ENCODE measurements at places on chromosomes 2 and 18.

GRCh38 chr2:138676619-138677021 lies 103.6 kb downstream of the NXPH2 start:
- no peak for DNase-seq

- DNase-seq = no peak
These were observed 15.7 kb upstream of the ACVR2A start for GRCh38 chr2:147829106-147829505.

- no peak for DNase-seq
These were observed 256.2 kb downstream of the LNPK start for GRCh38 chr2:175745911-175746310.

- no peak for DNase-seq
These were observed 1.8 kb upstream of the HJURP start for GRCh38 chr2:233856184-233856583.

GRCh38 chr2:215870088-215870490 lies 143.3 kb downstream of the MREG start:
- no peak for DNase-seq

GRCh38 chr2:144507441-144508171 lies 12.3 kb downstream of the ZEB2 start:
- no peak for DNase-seq

DNA sequence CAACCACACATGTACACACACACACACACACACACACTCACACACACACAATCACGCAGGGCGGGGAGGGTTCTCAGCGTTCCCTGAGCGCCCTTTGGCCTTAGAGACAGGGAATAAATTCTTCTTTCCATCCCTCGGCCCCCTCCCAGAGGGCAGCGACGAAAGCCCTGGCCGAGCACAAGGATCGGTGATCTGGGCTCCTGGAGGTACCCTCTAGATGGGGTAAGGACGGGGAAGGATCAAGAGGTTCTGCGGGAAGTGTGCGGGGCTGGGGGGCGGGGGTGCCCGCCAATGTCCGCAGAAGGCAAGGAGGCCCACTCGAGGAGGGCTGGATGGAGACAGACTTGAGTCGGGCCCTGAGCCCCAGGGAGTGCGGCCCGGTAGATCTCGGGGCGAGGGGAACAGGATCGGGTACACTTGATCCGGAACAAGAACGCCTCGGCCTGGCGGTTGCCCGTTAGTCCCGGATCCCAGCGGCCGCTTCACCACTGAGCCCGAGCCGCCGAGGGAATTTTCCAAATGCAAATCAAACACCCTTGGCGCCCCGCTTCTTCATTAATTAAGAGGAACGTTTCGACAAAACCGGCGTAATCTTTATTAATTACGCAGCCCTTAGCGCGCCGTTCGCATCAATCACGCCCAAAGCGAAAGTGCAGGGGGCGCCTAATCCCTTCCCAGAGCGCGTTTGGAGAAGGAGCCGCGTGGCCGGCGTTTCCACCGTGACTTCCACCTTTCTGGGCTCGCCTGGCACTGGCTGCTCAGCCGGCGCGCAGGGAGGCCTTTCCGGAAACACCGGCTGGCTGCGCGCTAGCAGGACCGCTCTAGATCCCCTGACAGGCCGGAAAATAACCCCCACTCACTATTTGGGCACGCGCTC lies 7.0 kb upstream of the PAX3 start:
- no peak for DNase-seq

GRCh38 chr18:23377669-23378301 lies 75.3 kb upstream of the RIOK3 start:
- peak; percentile 65 for DNase-seq

DNA sequence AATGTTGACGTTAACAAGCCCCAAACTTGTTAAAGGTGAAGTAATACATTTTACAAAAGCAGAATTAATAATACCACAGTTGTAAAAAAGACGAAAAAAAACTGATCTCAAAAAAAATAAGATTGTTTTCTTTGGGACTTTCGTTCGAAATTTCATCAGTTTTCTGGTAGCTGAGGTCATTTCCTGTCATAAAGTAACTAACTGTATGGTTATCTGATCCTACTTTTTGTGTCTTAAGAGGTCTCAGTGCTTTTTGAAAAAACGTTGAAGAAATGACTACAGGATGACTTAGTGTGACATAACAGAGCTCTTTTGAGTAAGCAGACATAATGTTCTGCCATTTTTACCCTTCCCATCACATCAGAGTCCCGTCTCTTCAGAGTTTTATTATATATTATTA lies 79.3 kb downstream of the BIRC6 start:
- no peak for DNase-seq

DNA sequence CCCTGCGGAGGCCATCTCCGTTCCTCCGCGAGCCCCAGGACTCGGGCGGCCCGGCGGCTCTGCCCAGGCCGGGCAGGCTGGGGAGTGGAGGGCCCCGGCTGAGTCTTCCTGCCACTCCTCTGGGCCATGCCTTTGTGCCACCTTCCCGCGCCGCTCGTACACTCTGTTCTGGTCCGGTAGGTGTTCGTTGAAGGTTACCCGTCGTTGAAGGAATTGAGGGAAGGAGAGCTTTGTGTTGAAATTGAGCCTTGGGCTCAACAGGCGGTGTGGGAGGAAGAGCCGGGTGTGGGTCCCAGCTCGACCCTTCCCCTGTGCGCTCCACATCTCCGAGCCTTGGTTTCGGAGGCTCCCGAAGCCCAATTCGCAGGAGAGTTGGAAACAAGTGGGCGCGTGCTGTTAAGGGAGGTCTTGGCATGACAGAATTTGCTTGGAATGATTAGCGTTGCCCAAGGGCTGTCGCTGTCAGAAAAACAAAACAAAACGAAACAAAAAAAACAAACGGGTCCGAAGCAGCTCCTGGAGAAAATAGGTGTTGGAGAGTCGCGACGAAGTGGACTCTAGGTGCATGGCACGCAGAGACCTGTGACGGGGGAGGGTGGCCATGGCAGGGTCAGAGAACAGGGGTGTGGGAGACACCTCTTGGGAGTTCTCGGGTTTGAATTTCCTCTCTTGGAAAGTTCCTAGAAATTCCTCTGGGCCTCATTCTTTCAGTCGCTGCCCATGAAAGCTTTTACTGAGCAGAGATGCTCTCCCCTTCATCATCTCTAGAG lies 1.2 kb upstream of the MZT2A start:
- no peak for DNase-seq

- DNase-seq = no peak
These were observed 2.1 kb downstream of the PPP3R1 start for GRCh38 chr2:68250196-68250595.

DNA sequence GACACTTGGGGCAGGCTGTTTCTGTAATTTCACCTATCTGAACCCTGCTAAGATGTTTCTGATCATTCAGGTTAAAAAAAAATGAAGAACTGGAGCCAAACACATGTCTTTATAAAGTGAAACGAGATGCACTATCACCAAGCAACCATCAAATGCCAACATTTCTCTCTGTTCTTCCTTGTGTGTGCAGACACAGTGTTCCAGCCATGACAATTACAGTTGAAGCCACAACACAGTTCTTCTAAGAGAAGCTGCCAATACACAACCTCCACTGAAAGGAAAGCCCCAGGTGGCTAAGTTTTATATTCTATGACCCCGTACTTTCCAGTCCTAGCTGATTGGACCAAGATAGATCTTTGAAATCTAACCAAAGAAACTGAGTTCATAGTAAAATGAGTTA lies 181.8 kb downstream of the RAD51AP2 start:
- DNase-seq = no peak

GRCh38 chr18:34483198-34483597 lies 226.9 kb upstream of the DTNA start:
- no peak for DNase-seq

GRCh38 chr18:73101977-73102376 lies 234.2 kb upstream of the NETO1 start:
- DNase-seq = no peak

- no peak for DNase-seq
These were observed 118.6 kb downstream of the DYSF start for GRCh38 chr2:71571945-71572344.

- DNase-seq = no peak
These were observed 12.4 kb upstream of the ST3GAL5 start for GRCh38 chr2:85901155-85901554.

DNA sequence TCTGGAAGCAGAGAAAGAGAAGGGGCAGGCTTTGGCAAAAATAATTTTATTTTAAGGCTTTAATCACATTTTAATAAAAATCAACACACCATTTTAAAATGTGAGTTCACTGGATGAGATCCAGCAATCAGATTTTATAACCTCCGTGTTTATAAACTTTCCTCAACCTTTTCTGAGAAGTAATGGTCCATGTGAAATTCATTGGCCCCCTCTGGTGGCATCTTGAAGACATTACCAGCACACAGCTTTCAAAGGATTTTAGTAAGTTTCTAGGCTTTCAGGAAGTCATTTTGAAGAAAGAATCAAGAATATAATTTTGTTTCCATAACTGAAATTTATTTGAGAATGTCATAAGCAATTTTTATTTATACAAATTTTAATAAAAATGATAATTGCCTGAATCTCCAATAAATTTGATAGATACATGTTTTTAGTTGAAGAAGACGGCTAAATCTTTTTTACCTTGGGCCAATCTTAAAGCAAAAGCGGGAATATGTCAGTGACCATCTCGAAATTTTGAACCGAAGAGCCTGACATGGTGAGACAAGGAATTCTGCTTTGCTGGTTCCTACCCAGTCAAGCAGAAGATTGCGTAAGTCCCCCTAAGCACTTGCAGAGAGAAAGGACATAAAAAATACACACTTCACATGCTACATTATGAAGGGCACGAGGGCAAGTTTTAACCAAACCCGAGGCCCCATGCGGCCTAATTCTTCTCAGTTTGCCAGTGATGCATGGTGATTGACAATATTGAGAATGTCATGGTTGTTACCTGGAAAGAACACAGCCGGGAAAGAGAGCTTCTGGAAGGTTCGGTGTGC lies 128.4 kb upstream of the CBLN2 start:
- peak; percentile 48 for DNase-seq

- no peak for DNase-seq
These were observed 43.4 kb downstream of the FEZ2 start for GRCh38 chr2:36554531-36554930.

DNA sequence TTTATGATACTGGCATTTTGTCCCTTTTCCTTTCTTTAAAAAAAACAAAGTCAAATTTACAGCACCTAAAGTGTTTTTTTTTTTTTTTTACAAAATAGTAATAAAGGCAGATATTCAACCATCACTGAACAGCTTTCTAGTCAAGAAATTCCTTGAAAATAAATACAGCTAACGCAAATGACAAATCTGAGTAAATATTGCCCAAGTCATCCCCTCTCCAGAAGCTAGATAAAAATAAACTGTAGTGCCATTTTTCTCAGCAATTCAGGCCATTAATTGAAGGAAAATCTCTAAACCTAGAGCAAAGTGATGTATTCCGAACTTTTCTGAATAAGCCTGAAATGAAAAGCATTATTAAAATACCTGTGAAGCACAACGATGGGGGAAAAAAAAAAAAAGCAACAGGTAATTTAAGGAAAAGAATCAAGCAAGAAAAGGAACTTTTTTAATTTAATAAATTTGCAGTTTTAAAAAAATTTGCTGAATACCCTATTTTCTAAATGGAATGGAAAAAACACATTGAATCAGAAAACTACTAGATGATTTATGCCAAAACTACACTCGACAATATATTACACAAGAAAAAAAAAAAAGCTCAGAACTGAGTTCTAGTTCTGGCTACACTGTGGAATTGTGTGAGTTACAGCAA lies 6.9 kb downstream of the SP3 start:
- no peak for DNase-seq

- DNase-seq = no peak
These were observed 597.5 kb downstream of the SLC4A3 start for GRCh38 chr2:220224691-220225543.

GRCh38 chr2:112662704-112663103 lies 17.0 kb downstream of the SLC20A1 start:
- DNase-seq = no peak

DNA sequence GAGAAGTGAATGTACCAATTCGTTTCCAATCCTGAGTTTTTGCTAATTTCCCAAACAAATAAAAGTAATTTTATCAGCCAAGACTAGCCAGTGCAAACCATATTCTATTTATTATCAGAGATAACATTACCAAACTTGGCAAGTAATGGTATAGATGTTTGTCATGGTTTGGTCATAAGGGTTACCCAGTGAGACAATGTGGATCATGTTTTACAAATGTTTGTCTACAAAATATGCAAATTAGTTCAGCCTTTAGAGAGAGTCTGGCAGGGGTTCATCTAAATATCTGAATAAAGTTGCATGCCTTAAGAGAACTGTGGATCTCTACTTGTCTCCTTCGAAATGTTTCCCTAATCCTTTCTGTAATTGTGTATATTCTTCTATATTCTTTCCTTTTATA lies 152.2 kb downstream of the KCNH7 start:
- DNase-seq = no peak

DNA sequence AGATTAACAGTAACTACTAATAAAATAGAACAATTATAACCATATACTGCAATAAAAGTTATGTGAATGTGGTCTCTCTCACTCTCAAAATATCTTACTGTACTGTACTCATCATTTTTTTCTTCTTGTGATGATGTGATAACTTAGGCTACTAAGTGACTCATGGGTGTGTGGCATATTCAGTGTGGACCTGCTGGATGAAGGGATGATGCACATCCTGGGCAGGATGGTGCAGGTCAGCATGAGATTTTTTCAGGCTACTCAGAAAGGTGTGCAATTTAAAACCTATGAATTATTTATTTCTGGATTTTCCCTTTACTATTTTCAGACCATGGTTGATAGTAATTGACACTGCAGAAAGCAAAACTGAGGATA lies 90.7 kb downstream of the NCKAP5 start:
- DNase-seq = no peak

DNA sequence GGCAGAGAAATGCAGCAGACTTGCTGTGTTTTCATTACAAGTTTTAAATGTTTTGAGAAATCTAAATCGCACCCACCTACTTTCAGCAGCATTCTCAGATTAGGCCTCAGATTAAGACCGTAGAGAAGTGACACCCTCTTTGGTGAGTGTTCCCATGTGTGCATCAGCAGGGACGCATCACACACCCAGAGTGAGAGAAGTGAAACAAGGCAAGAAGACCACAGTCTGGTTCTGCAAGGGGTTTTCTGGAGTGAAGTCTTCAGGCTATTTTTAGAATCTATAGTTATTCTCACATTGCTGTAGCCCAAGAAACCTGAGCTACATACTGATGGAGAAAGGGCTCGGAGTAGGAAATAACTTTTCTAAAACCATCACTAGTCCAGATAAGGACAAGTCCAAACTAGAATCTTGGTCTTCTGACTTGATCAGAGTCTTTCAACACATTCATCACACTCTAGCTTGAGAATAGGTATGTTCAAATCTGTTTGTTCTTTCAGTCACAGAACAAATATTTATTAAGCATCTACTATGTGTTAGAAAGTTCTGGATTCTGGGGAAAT lies 1216.6 kb upstream of the PIK3C3 start:
- peak; percentile 25 for DNase-seq

- DNase-seq = peak; percentile 52
These were observed 4.8 kb downstream of the NEU4 start for GRCh38 chr2:241813644-241814392.

- DNase-seq = no peak
These were observed 30.4 kb downstream of the TOGARAM2 start for GRCh38 chr2:29011418-29012060.
